ENCODE measurements at places on chromosomes 4 and X. TPM values are rescaled to one million over a fixed set of nuclear protein-coding genes. Genes with fewer than 3 reads are reported as not detected.

MAGIX gene
- total RNA-seq: 3.7 TPM

KDR gene
- 3.8 TPM for total RNA-seq

RAI2 gene
- 9.6 TPM for total RNA-seq

CFI gene
- total RNA-seq: 8.4 TPM

TCEAL6 gene
- total RNA-seq: 30.4 TPM

ADAM29 gene
- total RNA-seq: 0.36 TPM

UGT2B10 gene
- total RNA-seq: not detected

RHOXF2 gene
- not detected for total RNA-seq

PHOX2B gene
- total RNA-seq: not detected

SCML1 gene
- total RNA-seq: 13.0 TPM

TSC22D3 gene
- total RNA-seq: 126 TPM

RBMXL3 gene
- not detected for total RNA-seq

MMRN1 gene
- total RNA-seq: 0.93 TPM

LANCL3 gene
- 3.5 TPM for total RNA-seq

CCKAR gene
- total RNA-seq: not detected

CCDC160 gene
- 0.44 TPM for total RNA-seq

ANXA3 gene
- total RNA-seq: 17.2 TPM

CSAG2 gene
- total RNA-seq: not detected

HTT-AS gene
- total RNA-seq: not detected

IL3RA gene
- total RNA-seq: 1.9 TPM

POLN gene
- total RNA-seq: 20.1 TPM

RTL9 gene
- total RNA-seq: 0.77 TPM

ARX gene
- 9.4 TPM for total RNA-seq

KLHL4 gene
- 17.1 TPM for total RNA-seq

ADGRL3 gene
- total RNA-seq: 117 TPM

AIFM1 gene
- total RNA-seq: 22.7 TPM

ZCCHC18 gene
- total RNA-seq: 11.0 TPM

CT45A5 gene
- not detected for total RNA-seq

PNMA6F gene
- 11.1 TPM for total RNA-seq

ETNPPL gene
- 19.0 TPM for total RNA-seq

RGS12 gene
- total RNA-seq: 54.6 TPM

TECRL gene
- not detected for total RNA-seq

AADAT gene
- 15.2 TPM for total RNA-seq

SPINK2 gene
- total RNA-seq: not detected

HDX gene
- 10.7 TPM for total RNA-seq

RHOH gene
- total RNA-seq: 1.4 TPM

DUSP9 gene
- total RNA-seq: 3.5 TPM

ZNF630 gene
- 7.0 TPM for total RNA-seq

KLHL13 gene
- 5.9 TPM for total RNA-seq

LSM6 gene
- 26.0 TPM for total RNA-seq

COX7B2 gene
- not detected for total RNA-seq

ZFP92 gene
- total RNA-seq: 8.1 TPM

ATP1B4 gene
- total RNA-seq: not detected

SSX3 gene
- not detected for total RNA-seq

FMR1NB gene
- not detected for total RNA-seq

ENAM gene
- not detected for total RNA-seq

DSPP gene
- not detected for total RNA-seq

DNAAF6 gene
- not detected for total RNA-seq

BGN gene
- 26.0 TPM for total RNA-seq

CXCL1 gene
- total RNA-seq: 2.9 TPM

HTR2C gene
- 2.9 TPM for total RNA-seq

ABLIM2 gene
- total RNA-seq: 162 TPM

ELF2 gene
- total RNA-seq: 61.1 TPM
